Esophagus squamous epithelium (tissue), 5 donors: ENCODE measurements at places on chromosomes 6 and 20.

DNA sequence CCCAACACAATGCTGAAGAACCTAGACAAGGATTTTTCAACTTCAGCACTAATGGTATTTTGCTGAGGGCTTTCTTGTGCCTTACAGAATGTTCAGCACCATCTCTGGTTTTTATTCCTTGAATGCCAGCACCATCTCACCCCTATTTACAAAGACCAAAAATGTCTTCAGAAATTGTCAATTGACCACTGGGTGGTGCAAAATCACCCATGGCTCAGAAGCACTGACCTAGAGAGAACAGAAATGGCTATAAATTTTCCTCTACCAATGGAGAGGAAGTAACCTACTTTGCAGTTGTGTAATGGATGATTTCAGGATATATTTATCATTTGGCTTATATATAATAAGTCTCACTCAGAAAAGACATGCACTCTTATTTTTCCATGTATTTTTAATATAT is 431.0 kb upstream of the IRAK1BP1 start:
- DNase-seq = no peak

DNA sequence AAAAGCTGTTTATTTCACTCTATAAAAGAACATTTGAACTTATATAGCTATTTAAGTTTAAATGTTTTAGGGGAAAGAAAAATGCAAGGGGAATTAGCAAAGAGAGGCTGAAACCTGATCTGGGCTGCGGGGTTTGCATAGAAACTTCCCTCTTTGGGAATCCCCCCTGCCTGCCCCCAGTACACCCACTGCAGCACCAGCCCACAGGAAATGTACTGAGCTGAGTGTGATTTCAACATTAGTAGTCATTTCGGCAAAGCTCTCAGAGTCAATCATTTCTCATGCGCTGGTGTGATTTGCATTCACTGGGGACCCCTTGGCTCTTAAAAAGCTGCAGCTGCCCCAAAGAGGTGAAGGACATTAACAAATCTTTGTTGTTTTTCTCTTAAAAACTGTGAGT is 859.4 kb downstream of the MAFB start:
- DNase-seq = no peak

DNA sequence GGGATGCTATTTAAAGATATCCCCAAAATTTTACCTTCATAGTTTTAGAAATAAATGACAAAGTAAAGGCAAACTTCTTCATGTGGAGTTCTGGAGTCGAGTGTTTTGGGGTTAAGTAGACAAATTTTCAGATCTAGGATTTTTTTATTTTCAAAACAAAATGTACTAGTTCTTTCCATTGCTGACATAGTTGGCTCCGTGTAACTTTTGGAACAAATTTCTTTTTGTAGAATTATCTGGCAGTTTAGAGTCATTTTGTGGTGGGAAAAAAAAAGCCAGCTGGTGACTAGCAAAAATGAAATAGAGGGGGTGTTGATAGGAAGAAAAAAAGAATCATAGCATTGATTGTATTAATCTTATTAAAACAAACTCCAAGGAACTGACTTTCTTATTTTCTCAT is 131.6 kb upstream of the TCF21 start:
- DNase-seq = no peak

GRCh38 chr6:57108691-57109090 is 18.7 kb downstream of the ZNF451 start:
- no peak for DNase-seq

DNA sequence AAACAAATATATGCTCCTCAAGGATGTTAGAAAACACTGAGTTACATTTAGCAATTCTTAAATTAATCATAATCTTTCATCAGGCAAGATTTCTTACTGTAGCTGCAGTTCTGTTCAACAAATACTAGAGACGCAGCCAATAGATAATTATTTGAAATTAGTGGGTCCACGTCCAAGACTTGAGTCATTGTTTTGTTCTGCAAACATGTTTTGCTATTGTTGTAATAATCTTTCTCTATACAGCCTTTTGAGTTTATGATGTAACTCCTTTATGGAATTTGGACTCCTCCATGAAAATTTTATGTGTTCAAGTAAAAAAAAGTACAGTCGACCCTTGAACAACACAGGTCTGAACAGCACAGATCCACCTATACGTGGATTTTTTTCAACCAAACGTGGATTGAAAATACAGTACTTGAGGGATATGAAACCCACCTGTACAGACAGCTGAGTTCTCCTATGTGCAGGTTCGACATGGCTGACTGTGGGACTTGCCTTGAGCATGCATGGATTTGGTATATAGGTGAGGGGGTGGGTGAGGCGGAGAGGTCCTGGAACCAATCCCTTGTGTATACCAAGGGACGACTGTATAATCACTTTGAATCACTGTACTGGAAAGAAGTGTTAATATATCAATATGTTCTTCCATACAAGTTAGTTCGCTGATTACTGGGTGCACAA is 41.3 kb upstream of the SLC22A16 start:
- DNase-seq = no peak

DNA sequence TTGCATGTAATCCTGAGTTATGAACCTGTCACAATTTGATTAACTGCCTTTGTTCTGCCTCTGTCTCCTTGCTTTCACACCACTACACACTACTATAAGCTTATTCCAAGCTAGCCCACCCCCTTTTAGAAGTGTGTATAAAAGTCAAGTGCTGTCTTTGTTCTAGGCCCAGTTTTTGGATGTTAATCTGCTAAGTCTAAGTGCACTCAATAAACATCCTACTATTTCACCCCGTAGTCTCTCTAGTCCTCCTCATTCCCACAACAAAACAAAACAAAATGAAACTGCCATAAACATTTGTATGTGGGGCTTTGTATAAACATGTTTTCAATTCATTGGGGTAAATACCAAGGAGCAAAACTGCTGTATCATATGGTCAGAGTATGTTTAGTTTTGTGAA is 16.1 kb upstream of the SPACA1 start:
- DNase-seq = no peak

GRCh38 chr6:163897669-163898068 is 483.2 kb downstream of the QKI start:
- no peak for DNase-seq

GRCh38 chr6:72260489-72260888 is 361.4 kb upstream of the KCNQ5 start:
- DNase-seq = no peak

DNA sequence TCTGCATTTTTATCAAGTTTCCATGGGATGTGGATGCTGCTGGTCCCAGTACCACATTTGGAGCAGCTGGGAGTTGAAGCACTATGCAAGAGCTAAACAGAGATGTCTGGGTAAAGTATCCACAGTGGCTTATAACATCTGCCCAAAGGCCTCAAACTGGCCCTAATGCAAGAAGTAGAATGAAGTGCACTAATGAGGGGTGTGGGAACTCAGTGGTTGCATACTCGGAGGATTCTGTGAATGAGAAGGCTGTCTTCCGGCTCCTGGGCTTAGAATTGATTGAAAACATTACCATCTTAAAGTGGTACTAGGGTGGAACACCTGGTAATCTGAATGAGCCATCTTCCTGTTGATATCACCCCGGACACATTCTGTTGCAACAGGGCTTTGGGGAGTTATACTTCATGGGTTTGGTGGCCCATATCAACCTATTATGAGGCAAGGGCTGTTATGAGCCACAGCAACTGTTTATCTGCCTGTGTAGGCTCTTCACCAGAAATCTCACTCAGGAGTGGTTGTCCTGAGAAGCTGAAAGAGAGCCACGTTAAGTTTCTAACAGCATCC is 54.7 kb upstream of the SNRPB2 start:
- DNase-seq = no peak

DNA sequence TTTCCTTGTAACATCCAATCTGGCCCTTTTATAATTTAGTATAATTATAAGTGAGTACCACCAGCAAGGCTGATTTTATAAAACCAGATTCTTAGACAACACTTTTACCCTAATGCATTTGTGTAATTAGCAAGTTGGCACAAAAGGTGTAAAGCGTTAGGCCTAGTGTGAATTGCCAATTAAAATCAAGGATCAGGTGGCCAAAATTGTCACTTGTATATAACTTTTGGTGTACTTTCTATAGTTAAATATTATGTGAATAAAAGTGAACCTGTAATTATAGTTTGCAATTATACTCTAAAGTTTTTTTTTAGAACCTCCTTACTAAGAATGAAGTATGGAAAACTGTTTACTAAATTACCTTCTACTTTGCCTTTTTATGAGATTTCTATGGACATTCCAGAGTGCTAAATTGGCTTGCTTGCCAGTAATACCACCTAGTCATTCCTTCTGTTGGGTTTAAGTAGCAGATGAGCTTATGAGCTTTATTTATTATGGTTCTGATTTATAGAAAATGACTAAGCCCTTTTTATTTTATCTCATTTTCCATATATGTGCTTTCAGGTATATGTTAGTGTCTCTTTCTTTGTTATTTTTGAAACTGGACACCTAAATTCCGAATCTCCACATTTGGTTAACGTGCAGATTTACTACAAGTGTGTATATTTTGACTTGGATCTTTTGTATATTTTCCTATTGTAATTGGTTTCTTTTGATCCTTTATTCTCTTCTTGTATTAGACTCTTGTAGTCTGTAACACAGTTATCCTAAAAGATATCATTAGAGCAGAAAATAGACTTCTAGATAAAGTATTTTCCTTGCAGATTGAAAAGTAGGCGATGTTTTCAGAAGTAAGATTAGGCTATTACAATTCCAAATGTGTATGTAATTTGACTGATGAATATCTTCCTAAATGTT is 3.9 kb downstream of the STXBP5 start:
- no peak for DNase-seq

- DNase-seq = no peak
Measured at GRCh38 chr20:15831201-15831600, 742.0 kb downstream of the KIF16B start.

DNA sequence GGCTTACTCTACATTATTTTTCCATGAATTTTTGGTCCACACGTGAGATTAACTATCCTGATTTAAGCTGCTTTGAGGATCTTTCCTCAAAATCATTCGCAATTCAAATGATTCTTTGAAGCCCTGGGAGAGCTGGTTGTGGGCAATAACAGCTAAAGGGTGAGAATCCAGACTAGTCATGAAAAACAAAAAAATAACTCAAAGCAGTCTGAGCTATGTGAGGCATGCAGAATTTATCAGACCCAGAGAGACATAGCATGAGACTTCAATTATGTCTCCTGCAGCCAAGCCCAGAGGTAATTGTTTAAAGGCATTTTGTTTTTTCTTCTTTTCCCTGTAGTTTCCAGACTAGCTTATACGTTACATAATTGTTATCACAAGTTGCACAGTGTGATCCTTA is 517.3 kb upstream of the PTCHD4 start:
- no peak for DNase-seq

DNA sequence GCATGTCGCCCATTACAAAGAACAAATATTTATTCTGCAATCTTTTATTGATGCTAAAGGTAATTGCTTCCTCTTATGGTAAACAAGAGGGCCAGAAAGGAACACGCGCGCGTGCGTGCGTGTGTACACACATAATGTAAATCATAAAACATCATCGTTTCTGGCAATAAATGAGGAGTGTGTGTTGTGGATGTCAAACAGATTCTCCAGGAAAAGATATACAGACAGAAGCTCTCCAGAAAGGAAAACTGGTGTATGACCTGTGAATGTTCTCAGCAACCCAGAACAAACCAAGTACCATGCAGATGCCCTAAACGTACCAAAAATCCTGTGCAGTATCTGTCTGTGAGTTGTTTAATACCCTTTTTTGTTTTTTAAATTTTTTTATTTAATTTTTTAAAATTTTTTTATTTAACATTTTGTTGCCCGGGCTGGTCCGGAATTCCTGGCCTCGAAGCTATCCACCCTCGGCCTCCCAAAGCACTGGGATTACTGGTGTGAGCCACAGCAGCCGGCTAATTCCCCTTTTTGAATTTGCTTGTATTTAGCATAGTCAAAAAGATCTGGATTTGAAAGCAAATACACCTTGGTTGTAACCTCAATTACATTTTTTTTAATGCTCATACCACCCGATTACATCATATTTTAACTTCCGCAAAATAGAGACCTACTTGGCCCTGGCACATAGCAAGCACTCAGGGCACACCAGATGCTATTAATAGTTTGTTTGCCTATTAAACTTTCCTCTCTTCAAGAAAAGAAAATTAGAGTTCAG is 909 bp upstream of the NUDT3 start:
- no peak for DNase-seq

GRCh38 chr20:48718786-48719578 is 108.8 kb downstream of the PREX1 start:
- DNase-seq = no peak

- DNase-seq = no peak
Measured at GRCh38 chr6:32637219-32637880, at the start of gene HLA-DQA1. TSS of gene HLA-DQA1 (plus strand) at chr6:32637406. CDS start at chr6:32637459, 53 bp downstream.

GRCh38 chr6:11386726-11387125 is 150.8 kb upstream of the TMEM170B start:
- DNase-seq = no peak

DNA sequence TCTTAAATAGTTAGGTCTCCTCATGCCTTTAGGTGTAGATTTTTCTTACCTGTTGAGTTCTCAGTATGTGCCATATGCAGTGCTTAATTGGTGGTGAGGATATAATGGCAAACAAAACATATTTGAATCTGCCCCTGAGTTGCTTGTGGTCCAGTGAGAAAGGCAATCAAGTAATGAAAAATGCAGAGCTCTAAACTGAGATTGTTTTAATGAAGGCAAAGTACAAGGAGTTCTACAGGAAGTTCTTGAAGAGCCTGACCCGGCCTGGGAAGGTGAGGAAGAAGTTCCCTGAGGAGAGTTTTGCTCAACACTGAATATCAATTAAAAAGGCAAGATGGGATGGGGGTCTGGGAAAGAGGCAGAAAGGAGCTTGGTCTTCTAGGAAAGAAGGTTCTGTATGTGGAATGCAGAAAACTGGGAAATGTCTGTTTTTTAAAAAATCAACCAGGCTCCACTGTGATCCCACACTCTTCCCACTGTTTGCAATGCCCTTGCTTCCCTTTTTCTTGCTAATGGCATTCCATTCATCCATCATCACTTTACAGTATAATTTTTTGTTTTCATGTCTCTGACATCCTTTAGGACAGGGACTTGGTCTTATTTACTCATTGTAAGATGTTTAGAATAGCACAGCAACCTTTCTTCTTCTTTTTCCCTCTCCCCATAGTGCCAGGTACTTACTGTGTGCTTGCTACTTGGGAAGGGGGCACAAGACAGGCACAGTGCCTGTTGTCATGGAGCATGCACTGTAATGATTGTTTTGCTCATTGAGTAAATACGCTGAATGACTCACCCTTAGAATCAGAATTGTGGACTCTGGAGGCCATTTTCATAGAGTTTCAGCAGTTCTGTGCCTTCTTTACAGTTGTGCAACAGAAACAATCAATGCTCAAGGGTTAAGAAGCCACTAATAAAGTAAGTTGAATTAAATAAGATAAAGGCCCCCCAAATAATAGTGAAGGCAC is 64.3 kb downstream of the ANKS1A start:
- no peak for DNase-seq

- no peak for DNase-seq
Measured at GRCh38 chr20:6708010-6708409, 59.5 kb upstream of the BMP2 start.

- no peak for DNase-seq
Measured at GRCh38 chr6:123629258-123629941, 7.3 kb downstream of the TRDN start.

DNA sequence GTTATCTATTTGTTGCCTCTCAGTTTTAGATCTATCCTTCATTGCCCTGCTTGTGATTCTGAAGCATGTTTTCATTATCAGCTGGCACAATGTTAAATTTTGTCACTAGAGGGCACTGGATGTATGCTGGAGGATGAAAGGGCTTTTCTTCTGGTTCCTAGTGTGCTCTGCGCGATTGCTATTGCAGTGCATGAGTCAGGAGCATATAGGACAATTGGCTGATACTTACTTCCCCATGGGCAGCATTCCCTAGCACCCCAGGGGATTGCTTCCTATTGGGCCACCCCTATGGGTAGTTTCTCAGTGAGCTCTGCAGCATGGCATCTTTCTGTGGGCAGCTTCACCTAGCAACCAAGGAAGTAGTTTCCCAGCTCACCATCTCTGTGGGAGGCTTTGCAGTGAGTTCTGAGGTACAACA is 280.3 kb upstream of the SYNCRIP start:
- DNase-seq = no peak
